Glutamatergic neuron (in vitro differentiated cells): ENCODE measurements at places on chromosomes 7 and 10. TPM values are rescaled to one million over a fixed set of nuclear protein-coding genes. Genes with fewer than 3 reads are reported as not detected.

The ARHGEF5 gene
- total RNA-seq: 0.93 TPM

GRCh38 chr10:43076876-43077420 is at the start of gene RET:
Gene RET, plus strand, starts transcription at chr10:43077069. Its CDS starts 190 bp downstream, at chr10:43077259.
- peak; percentile 78 for DNase-seq

DNA sequence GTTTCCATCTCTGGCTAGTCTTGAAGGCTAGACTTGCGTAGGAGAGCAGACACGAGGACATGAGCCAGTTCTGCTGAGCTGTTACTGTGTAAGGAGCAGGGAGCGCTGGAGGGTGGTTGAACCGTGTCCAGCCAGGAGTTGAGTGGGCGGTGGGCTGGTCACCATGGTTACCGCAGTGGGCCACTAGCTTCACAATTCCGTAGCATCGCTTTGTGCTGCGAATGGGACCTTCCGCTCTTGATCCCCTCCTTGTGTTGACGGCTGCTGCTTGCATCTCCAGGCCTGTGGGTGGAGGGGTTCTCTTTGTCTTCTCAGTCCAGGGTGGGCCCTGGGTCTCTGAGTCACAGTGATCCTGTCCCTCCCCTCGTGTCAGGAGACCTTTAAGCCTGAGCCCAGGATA is 49.4 kb upstream of the OCM start:
- peak; percentile 22 for DNase-seq

DNA sequence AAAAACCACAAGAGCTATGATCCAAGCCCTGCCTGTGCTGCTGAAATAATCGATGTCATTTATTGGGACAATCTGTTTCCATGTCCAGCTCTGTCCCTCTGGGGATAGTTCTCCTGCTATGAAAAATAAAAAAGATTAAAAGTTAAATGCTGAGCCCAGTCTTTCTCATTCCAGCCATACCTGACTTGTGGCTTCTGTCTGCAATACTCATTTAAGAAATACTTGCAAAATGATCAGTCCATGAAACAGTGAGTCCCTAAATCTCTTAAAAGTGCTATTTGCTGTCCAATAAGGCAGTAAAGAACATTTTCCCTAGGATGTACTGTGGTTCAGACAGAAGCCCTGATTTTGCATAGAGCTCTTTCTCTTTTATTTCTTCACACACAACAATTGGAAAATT is 91.7 kb downstream of the SLC16A9 start:
- DNase-seq: no peak
